Natural killer cell (primary cell): ENCODE measurements at places on chromosomes 1 and 21.

GRCh38 chr1:150513351-150513791 is 2.2 kb upstream of the FALEC start:
- no peak for DNase-seq

DNA sequence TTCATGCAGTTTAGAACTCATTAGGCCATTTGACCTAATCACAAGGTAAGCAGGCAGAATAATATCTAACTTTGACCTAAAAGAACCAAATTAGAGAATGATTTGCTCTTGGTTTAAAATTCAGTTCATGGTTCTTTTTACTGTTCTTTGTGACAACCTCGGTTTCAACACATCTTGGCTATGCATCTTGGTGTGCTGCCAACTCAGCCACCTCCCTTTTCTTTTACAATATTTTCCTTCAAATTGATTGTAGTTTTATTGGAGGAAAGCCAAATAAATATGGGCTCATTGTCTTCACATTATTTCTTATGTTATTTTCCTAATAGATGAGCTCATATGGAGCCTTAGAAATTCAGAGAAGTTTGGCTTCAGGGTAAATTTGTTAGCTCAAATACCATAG is 338.3 kb downstream of the SIPA1L2 start:
- no peak for DNase-seq

DNA sequence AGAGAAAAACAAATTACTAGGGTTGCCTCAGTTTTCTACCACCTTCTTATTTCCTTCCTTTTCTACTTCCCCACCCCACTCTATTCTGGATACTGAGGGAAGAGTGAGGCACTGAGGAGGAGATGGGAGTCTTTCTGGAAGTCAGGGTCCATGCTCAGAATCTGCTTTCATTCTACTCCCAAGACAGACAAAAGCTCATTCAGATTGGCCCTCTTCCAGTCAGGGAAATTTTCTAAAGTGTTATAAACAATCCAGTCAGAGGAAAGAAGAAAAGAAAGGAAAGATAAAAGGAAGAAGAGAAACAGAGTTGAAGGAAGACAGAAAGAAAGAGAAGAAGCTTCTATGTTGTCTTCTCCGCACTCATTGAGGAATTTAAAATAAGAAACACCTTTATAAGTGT is 228.6 kb downstream of the COP1 start:
- DNase-seq: no peak

DNA sequence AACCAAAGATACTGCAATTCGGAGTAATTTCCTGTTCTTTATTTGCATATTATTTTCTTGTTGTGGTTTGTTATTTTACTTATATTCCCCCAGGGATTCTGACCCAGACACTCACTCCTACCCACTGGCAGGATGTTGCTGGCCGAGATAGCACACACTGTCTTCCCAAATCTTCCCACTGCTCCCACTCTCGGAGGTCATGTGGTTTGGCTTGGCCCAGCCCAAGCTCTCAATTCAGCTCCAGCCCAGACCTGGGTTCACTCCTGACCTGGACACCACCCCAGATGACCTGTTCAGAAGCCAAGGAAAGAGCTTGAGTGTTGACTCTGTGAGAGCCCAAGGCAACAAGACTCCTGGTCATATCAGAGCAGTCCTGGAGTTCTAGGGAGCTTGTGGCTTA is 1.2 kb upstream of the FAM43B start:
- DNase-seq: no peak

DNA sequence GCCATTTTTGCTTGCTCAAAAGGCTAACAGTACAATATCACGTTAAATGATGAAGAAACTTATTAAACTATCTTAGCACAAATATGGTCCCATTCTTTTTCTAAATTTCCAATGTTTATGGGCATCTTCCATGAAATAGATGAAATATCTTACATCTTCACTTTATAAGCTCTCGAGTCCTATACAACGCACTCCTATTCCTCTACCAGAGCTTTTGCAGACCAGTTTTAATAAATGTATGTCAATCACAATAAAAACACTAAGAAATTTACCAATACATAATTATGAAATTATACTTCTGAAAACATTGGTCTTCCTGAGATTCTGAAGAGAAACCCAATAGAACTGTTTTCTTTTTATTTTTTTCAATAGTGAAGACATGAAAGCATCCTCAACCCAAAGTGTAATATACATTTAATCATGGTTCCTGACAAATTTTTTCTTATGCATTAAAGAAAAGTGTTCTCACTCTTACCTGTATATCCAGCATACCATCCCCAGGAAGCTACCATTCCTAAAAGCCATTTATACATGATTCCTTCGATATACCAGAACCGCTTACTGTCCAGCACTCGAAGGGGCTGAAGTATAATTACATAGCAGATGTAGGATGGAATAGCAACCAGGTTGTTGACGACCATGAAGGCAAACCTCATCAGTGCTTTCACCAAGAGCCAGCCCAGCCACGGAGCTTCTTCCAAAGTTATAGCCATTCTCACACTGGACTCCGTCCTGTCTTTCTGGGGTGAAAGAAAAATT is 1.8 kb downstream of the LPGAT1 start:
- no peak for DNase-seq
